ENCODE measurements at places on chromosomes 7 and 10. TPM values are rescaled to one million over a fixed set of nuclear protein-coding genes. Genes with fewer than 3 reads are reported as not detected.

ZNHIT1 gene
- 69.7 TPM for total RNA-seq

ZNF804B gene
- not detected for total RNA-seq

- no peaks in the 10 kb centered on the region for H3K4me1 ChIP-seq
- H3K4me3 ChIP-seq: no peak overlapping the region
- H3K27ac ChIP-seq: no peak overlapping the region
- DNase-seq: no peak
Observed at GRCh38 chr10:7492660-7493046, 81.8 kb upstream of the SFMBT2 start.

MYOZ1 gene
- total RNA-seq: not detected

- no peaks in the 10 kb centered on the region for H3K4me1 ChIP-seq
- H3K36me3 ChIP-seq: peaks cover 40% of the 10 kb centered on the region
- DNase-seq: no peak
- H3K27ac ChIP-seq: no peak overlapping the region
Observed at GRCh38 chr7:148819697-148820360, 64.3 kb downstream of the EZH2 start.

- H3K4me3 ChIP-seq: no peak overlapping the region
- DNase-seq: no peak
- no peaks in the 10 kb centered on the region for H3K27me3 ChIP-seq
- no peak overlapping the region for H3K27ac ChIP-seq
- no peaks in the 10 kb centered on the region for H3K36me3 ChIP-seq
Observed at GRCh38 chr7:21353388-21353780, 74.5 kb upstream of the SP4 start.

CAV2 gene
- 217 TPM for total RNA-seq

- H3K4me1 ChIP-seq: no peaks in the 10 kb centered on the region
- no peak overlapping the region for H3K4me3 ChIP-seq
- H3K27me3 ChIP-seq: no peaks in the 10 kb centered on the region
- no peaks in the 10 kb centered on the region for H3K36me3 ChIP-seq
- DNase-seq: no peak
Observed at GRCh38 chr7:147857152-147858140, 733.1 kb upstream of the C7orf33 start.
